ENCODE measurements at places on chromosomes 16 and 17.
A peak's percentile ranks its signal among the peaks of the same experiment; 100 is the strongest.

DNA sequence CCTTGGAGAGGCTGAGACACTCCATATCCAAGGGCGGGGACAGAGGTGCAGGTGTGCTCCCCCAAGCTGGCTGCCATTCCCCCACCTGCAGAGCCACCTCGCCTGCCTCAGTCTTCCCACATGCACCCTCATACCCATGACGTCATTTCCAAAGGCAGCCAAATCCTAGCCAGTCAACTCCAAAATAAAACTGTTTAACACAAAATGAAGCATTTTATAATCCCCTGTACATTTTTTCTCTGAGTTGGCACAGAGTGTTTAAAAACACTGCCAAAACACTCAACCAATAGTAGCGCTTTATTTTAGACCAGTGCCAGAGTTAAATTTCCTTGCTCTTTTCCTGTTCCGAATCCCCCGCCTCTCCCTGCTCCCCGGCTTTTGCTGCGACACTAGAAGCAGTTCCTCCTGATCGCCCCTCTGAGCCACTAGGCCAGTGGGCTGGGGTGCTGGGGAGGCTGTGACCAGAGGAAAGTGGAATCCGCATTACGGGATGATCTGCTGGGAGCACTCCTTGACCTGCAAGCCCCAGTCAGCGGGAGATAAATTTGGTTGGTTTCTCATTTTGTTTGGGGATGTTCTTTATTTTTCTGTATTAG, 139.5 kb downstream of the ZNF423 start:
- no peaks in the 10 kb centered on the region for H3K27me3 ChIP-seq
- H3K36me3 ChIP-seq = no peaks in the 10 kb centered on the region
- no peaks in the 10 kb centered on the region for H3K4me1 ChIP-seq
- H3K4me3 ChIP-seq = no peak overlapping the region
- H3K27ac ChIP-seq = no peak overlapping the region

DNA sequence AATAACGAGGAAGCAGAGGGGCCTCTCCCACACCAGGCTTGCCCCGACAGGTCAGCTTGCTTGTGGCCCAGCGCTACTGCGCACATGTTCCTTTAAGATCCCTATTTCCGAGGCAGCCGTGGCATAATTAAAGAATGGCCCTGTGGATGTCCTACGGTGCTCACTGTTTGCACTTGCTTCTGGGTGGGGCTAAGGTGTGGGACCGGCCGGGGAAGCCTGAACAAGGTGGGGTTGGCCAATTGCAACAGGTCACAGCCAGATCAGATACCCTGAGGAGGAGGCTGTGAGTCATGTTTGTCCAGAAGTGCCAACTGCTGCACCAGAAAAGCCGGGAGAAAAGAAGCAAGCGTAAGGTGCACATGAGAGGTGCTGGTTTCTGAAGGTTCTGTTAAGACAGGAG, 158.5 kb upstream of the CACNG5 start:
- no peaks in the 10 kb centered on the region for H3K27me3 ChIP-seq
- peaks cover 33% of the 10 kb centered on the region for H3K36me3 ChIP-seq
- DNase-seq = no peak
- H3K4me1 ChIP-seq = peaks cover 54% of the 10 kb centered on the region

DNA sequence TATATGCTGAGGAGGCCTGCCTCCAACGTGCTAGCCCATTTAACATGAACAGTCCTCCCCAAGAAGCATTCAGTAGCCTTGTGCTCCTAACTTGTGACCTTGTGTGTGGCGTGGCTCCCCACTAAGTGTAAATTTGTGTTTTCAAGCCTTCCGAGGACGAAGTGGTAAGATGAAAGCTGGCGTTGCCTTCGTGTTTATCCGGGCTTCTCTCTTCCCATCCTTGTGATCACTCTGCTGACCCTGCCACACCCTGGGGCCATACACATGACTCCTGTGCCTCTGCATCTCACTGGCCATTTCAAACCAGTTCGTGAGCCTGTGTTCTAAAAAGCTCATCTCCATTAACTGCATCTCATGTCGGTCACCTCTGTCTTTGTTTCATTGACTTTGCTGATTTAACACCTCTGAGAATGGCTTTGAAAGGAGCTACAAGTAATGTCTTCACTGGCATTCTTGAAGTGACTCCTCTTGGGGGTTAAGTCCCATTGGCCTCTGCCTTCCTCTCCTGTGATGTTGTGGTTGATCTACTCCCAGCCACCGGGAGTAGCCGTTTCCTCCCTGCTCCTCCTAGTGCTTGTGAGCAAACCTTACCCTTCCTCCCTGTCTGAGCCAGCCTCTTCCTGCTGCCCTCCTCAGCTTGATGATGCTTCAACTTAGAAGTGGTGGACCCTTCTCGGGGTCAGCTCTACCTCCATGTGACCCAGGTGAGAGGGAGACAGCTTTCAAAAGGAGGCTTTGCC, 27.4 kb upstream of the NAGLU start:
- H3K36me3 ChIP-seq = no peaks in the 10 kb centered on the region
- no peak overlapping the region for H3K4me3 ChIP-seq
- H3K27ac ChIP-seq = peak overlapping the region; percentile 13

DNA sequence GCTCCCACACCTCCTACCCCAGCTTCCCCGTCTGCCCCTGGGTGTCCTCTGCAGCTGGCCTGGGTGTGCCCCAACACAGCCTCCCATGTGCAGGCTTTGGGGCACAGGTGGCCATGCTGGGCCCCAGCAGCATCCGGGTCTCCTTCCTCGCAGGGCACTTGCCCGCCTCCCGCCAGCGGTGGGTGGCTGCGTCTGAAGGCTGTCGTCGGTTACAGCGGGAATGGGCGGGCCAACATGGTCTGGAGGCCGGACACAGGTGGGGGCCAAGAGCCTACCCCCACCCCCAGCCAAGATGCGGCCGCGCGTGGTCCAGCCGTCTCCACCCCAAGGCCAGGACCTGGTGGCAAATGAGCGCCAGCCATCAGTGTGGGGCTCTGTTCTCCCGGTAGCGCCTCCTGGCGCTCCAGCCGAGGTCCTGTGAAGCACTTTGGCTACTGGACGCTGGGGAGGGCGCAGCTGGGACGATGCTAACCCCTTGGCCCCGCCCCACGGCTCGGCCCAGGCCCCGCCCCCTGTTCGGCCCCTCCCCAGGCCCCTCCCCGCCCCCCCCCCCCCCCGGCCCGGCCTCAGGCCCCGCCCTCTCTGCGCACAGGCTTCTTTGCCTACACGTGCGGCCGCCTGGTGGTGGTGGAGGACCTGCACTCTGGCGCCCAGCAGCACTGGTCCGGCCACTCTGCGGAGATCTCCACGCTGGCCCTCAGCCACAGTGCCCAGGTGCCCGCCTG, 7.3 kb upstream of the RHOT2 start:
- peaks cover 8% of the 10 kb centered on the region for H3K36me3 ChIP-seq
- H3K27me3 ChIP-seq = no peaks in the 10 kb centered on the region
- DNase-seq = peak; percentile 67
- H3K4me3 ChIP-seq = no peak overlapping the region
- no peak overlapping the region for H3K27ac ChIP-seq
